ENCODE measurements at places on chromosomes 5 and 9.

GRCh38 chr5:95107138-95107537, 177.8 kb downstream of the MCTP1 start:
- DNase-seq = no peak

- DNase-seq = no peak
These were observed 67.7 kb upstream of the LRRTM2 start for GRCh38 chr5:138942861-138943260.

GRCh38 chr9:72538921-72539702, 17.7 kb downstream of the TMC1 start:
- DNase-seq = no peak

- no peak for DNase-seq
These were observed 21.0 kb upstream of the PTPRD start for GRCh38 chr9:10633785-10634184.

DNA sequence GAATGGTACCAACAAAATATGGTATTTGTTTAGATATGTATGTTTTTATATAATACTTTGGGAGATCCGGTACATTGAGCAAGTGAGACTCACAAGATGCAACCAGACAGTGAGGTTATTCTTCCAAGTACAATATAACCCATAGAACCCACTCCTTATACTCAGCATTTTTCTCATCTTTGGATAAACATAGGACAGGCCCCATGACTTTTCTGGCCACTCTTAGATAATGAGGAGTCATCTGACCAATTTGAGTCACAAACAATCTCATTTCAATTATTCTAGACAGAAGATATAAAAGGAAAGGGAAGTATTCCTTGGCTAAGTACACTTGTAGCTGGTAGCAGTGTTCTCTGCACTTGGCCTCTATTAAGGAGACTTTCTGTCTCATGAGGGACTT, 150.2 kb downstream of the SGCD start:
- DNase-seq = no peak

DNA sequence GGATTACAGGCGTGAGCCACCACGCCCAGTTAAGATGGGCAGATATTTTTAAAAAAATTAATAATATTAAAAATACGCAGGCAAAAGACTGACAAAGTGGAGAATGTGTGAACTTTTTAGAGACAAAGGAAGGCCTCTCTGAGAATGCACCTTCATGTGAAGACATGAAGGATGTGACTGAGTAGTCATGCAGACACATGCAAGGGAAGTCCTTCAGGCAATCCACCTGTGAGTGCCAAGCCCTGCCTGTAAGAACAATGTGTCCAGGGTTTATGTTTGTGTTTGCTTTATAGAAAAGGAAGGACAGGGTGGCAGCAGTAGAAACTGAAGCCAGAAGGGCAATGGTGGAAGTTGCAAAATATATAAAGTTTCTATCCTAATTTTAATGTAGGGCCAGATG, 169.2 kb downstream of the EDIL3 start:
- no peak for DNase-seq

Measured in CD4-positive, alpha-beta T cell treated with Interleukin-15 for 4 hours (primary cell).